ENCODE measurements at places on chromosomes 4 and X. TPM values are rescaled to one million over a fixed set of nuclear protein-coding genes. Genes with fewer than 3 reads are reported as not detected.
A peak's percentile ranks its signal among the peaks of the same experiment; 100 is the strongest.

CISD2 gene
- total RNA-seq: 15.4 TPM

MGST2 gene
- 58.4 TPM for total RNA-seq

TIMM8A gene
- total RNA-seq: 3.1 TPM

DNA sequence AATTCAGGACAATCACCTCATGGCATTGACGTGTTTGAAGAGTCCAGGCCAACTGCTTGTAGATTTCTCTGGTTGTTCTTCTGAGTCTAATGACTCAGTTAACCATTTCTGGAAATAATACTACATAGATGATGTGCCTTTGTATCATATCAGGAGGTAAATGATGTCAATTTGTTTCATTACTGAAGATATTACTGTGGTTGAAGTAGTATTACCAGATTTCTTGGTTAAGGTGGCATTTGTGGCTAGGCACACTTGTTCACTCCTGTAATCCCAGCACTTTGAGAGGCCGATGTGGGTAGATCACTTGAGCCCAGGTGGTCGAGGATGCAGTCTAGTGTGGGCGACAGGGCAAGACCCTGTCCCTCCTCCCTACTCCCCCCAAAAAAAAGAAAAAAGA, 15.7 kb downstream of the RPL9 start:
- DNase-seq: no peak

FAM47A gene
- total RNA-seq: not detected

DNA sequence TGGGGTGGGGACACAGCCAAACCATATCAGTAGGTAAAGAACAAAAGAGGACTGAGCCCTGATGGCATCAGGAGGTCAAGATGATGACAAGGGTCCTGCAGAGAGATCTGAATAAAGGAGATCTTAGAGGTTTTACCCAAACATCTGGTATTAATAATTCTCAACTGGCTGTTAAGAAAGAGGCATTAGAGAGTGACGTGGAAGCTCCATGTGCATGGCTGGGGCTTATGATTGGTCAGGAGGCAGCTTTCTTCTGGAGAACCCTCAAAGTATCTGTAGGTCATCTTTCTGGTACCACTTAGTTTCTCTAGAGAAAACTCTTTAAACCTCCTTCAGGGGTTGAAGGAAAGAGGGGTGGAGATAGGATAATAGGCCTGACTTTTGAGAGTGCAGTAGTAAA, 18.7 kb downstream of the MGST2 start:
- no peak for DNase-seq

GRCh38 chrX:10900585-10901289, 210.4 kb upstream of the HCCS start:
- no peak for DNase-seq

GRCh38 chr4:13118633-13119032, 365.5 kb downstream of the RAB28 start:
- DNase-seq: no peak

DNA sequence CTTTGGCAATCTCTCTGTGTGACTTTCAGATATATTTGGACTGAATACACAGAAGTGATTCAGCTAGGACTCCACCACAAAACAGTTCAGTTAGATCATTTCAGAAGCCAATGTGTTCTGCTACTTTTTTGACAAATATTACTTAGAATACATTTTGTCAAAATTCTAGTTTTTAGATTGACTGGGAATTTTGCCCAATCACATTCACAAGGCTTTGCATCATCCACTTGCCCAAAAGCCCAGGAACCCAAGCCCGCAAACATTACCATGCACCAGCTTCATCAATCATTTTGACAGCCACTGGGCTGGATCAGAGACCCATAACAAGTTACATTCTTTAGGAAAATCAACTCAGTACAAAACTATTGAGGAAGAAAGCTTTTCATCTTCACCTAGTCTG, 256.6 kb upstream of the NDST3 start:
- DNase-seq: no peak

FHIP1A gene
- total RNA-seq: 11.0 TPM

FABP2 gene
- not detected for total RNA-seq

MID1 gene
- total RNA-seq: 19.3 TPM

DNA sequence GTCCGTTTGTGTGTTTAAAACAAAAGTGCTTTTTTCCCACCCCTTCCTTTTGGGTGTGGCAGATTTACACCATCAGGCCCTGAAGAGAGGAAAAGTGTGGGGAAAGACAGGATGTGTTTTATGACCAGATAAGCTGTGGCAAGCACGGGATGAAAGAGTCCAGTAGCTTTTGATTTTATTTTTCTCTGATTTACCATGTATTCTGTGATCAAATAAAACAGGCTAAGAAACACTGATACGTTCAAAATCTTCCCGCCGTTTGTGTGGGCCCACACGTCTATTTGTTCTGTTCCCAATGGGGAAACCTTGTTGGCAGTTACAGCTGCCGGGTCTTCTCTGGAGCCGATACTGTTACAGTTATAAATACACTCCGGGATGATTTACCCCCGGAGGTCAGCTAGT, 10.8 kb downstream of the LRP2BP start:
- peak; percentile 54 for DNase-seq

- no peak for DNase-seq
Measured at GRCh38 chr4:176484301-176484984, 164.7 kb downstream of the SPCS3 start.

DNA sequence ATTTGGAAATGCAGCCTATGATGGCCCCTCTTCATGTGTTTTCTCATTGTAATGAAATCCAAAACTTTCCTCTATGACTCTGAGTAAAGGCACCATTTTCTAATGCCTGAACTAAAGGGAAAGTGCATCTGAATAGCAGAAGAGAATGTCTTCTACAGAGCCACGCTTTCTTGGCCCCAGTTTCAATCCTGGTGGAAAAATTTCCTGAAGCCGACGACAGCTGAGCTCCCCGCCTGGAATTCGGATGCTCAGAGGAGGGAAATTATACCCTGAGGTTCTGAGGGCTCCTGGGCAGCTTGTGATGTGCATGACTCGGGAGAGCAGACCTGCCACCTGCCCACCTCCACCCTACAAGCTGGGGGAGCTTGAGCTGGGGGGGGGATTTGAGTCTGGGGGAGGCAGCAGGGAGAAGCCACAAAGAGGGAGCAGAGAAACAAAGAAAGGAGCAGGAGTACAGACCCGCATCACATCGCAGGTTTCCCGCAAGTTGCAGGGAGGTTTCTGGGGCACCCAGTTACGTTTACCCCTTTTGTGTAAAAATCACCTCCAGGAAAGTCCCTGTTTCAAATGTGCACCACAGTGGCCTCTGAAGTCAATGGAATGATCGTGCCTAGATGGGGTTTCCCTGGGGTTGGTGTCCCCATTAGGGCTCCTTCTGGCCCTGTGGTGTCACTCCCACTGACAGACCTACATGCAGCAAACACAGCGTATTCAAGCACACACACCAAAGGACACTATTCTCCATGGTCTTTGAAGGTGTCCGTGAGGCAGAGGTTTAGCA, 145.6 kb upstream of the RBPJ start:
- DNase-seq: peak; percentile 94

PCYT1B gene
- total RNA-seq: 1.4 TPM

IQCM gene
- not detected for total RNA-seq

DNA sequence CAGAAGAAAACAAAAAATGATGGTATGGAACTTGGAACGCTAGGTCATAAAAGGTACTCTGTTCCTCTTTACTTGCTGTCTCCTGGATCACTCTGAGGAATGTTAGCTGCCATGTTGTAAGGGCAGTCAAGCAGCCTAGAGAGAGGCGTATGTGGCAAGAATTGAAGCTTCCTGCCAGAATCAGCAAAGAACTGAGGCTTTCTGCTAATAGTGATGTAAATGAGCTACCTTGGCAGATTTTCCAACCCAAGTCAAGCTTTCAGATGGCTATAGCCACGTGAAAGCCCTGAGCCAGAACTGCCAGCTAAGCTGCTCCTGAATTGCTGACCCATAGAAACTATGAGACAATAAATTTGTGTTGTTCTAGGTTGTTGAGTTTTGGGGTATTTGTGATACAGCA, 38.7 kb downstream of the AASDH start:
- no peak for DNase-seq

DNA sequence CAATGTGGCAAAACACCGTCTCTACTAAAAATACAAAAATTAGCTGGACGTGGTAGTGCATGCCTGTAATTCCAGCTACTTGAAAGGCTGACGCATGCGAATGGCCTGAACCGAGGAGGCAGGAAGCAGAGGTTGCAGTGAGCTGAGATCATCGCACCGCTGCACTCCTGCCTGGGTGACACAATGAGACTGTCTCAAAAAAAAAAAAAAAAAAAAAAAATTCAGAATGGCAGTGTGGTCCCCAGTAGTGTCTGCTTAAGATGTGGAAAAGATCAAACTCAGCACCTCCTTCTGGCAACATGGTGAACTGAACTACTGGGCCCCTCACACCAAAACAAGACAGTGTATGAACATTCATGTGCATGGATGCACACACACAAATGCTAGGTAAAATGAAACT, 32.2 kb downstream of the SMS start:
- no peak for DNase-seq

DNA sequence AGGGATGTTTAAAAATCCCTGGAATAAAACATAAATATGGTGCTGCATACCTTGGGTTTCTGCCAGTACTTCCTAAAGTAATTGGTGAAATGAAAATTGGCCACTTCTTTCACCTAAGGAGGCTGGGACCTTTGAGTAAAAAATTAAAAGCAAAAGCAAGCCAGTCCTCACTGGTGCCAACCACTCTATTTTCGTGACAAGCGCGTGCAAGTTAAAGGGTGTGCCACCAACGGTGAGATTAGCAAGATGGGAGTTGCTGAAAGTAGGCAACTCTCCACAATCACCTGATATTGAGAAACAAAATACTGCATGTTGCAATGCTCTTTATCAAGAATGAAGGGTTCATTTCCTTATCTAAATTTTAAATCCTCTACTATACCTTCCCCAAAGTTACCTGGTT, 19.7 kb upstream of the RTL9 start:
- DNase-seq: no peak

ARHGAP36 gene
- 288 TPM for total RNA-seq

DNA sequence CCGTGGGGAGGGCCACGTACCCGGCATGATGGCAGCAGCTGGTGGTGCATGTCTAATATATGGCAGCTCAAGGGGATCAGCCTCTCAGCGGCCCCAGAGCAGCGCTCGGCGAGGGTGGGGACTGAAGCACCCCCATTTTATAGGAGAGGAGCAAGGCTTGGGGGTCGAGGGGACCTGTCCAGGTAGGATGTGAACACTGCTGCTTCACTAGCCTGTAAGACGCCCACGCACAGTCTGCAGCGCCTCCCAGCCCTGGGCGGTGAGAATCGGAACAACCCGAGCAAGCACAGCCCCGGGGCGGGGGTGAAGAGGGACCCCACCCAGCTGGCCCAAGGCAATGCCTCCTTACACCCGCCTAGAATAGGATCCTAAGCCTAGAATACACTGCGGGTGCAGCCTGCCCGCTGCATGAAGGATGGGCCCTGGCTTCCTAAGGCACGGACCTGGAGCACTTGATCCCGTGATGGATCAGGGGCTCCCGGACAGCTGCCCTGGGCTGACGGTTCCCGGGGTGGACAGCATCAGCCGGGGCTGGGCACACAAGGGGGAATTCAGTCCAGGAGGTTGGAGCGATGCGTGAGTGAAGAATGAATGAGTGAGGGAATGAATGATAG, 17.6 kb downstream of the ADRA2C start:
- no peak for DNase-seq
